Naive thymus-derived CD8-positive, alpha-beta T cell (primary cell): ENCODE measurements at places on chromosomes 3 and 15.

DNA sequence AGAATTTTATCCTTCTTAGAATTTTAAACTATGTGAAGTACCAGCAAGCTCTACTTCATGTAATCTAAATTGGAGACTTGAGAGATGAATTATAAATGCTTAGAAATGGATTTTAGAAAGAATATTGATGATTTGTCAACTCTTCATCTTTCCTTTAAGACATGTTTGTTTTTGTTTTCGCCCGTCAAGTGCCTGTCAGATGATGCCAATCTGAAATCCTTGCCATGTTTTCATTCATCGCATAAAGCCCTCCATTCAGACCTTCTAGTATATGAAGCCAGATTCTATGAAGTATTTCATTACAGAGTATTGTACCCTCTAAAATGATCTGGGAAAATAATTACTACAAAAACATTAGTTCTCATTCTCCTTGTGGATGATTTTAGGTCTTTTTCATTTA, 223.2 kb upstream of the SOX2 start:
- peaks cover 2% of the 10 kb centered on the region for H3K4me1 ChIP-seq
- no peaks in the 10 kb centered on the region for H3K27me3 ChIP-seq
- no peak for DNase-seq
- no peak overlapping the region for H3K27ac ChIP-seq
- H3K36me3 ChIP-seq = no peaks in the 10 kb centered on the region

DNA sequence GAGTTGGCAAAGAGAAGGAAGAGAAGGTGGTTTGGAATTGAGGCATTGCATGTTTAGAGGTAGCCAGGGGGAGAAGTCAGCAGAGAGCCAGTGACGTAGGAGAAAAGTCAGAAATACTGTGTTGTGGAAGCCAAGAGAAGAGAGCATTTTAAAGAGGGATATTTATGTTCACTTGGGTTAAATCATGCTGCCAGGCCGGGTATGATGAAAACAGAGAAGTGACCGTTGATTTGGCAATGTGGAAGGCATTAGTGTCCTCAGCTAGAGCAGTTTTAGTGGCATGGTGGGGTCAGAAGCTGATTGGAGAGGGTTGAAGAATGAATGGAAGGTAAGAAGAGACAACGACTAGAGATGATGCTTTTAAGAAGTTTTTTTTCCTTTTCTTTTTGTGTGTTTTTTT, 24.5 kb downstream of the RASA2 start:
- no peaks in the 10 kb centered on the region for H3K27me3 ChIP-seq
- peaks cover 42% of the 10 kb centered on the region for H3K36me3 ChIP-seq
- peaks cover 74% of the 10 kb centered on the region for H3K4me1 ChIP-seq
- no peak for DNase-seq

- no peak for DNase-seq
- H3K36me3 ChIP-seq = peaks cover 5% of the 10 kb centered on the region
- H3K4me3 ChIP-seq = no peak overlapping the region
- H3K4me1 ChIP-seq = peaks cover 57% of the 10 kb centered on the region
Measured at GRCh38 chr3:71000483-71000882, 583.0 kb downstream of the FOXP1 start.

DNA sequence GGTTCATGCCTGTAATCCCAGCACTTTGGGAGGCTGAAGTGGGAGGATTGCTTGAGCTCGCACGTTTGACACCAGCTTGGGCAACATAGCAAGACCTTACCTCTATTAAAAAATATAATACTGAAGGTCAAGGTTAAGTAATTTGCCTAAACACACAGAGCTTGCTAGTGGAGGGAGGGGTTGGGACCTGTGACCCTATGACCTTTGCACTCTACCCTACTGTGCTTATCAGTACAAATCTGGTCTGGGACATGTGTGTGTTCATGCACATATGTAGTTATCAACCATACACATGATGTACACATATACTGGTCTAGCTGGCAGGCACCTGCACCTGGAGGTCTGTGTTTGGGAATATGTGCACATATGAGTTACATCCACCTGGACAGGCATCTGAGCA, 117.9 kb upstream of the HACD2 start:
- H3K27me3 ChIP-seq = peaks cover 4% of the 10 kb centered on the region
- H3K4me3 ChIP-seq = no peak overlapping the region
- no peaks in the 10 kb centered on the region for H3K4me1 ChIP-seq
- H3K27ac ChIP-seq = no peak overlapping the region
- H3K36me3 ChIP-seq = no peaks in the 10 kb centered on the region

DNA sequence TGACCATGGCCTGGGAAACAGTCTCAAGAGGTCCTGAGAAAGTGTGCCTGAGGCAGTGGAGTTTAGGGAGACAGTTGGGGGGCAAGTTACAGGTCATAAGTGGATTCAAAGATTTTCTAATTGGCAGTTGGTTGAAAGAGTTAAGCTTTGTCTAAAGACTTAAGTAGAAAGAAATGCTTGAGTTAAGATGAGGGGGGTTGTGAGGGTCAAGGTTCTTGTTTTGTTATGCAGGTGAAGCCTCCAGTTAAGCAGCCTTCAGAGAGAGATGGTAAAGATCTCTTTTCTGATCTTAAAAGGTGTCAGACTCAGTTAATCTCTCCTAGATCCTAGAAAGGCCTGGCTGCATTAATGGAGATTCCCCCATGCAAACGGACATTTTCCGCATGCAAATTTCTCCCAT, 356.3 kb upstream of the C2CD4B start:
- H3K27ac ChIP-seq = no peak overlapping the region
- peaks cover 10% of the 10 kb centered on the region for H3K27me3 ChIP-seq
- H3K36me3 ChIP-seq = no peaks in the 10 kb centered on the region

DNA sequence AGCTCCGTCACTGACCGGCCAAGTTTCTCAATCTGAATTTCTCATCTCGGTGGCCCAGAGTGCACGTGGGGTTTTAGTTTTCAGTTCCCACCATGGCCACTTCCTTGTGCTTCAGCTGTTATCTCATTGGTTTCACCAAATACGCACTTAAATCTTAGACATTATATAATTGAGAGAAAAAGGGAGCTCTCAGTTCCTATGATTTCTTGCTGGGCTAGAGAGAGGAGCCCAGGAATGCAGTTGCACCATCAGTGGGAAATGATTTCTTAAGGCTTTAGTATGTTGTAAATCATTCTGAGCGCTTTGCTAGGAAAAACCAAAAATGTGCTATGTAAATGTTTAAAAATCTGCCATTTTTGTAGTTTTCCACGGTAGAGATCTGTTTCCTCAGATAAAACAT, 53.2 kb downstream of the OXNAD1 start:
- H3K4me1 ChIP-seq = peaks cover 82% of the 10 kb centered on the region
- no peak for DNase-seq
- H3K36me3 ChIP-seq = peaks cover 17% of the 10 kb centered on the region
- H3K27me3 ChIP-seq = no peaks in the 10 kb centered on the region
- peak overlapping the region; percentile 98 for H3K27ac ChIP-seq

DNA sequence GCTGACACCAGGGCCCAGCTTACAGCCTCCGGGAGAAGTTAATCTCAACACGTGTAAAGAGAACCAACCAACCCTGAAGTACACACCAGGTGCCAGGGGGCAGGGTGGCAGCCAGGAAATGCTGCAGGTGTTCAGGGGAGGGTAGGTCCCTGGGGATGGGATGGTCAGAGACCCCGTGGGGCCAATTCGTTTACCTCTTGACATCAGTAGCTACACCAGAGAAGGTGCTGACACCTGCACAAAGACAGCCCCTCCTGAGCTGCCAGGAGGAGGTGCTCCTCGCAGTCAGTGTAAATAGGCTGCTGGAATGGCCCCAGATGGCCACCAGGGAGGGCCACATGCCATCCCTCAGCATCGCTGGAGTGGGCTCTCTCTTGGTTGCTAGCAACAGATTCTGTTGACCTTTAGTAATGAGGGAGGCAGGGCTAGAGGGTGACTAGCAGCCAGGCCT, 52.8 kb downstream of the CORO2B start:
- H3K4me3 ChIP-seq = no peak overlapping the region
- no peaks in the 10 kb centered on the region for H3K4me1 ChIP-seq
- no peaks in the 10 kb centered on the region for H3K36me3 ChIP-seq

GRCh38 chr3:11510356-11510755, 133.4 kb downstream of the VGLL4 start:
- DNase-seq = no peak
- H3K4me3 ChIP-seq = no peak overlapping the region
- no peaks in the 10 kb centered on the region for H3K27me3 ChIP-seq
- peaks cover 3% of the 10 kb centered on the region for H3K4me1 ChIP-seq

GRCh38 chr3:169297214-169297613, 366.3 kb downstream of the MECOM start:
- H3K27me3 ChIP-seq = no peaks in the 10 kb centered on the region
- no peak for DNase-seq
- H3K36me3 ChIP-seq = no peaks in the 10 kb centered on the region
- no peaks in the 10 kb centered on the region for H3K4me1 ChIP-seq
- no peak overlapping the region for H3K27ac ChIP-seq

DNA sequence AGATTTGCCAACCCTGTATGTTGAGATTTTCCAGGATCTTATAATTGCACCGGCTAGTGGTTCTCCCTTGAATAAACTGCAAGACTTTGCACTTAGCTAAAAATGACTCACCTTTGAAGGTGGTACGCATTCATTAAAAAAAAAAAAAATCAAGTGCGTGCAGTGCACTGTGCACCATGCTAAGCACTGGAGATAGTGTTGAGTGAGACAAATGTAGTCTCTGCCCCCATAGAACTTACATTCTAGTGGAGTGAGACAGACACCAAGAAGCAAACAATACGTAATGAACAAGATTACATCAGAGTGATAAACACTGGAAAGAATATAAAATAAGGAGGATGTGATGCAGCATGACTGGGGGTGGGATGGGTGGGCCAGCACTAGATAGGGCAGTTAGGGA, 69.4 kb downstream of the ITPR1 start:
- H3K27me3 ChIP-seq = no peaks in the 10 kb centered on the region
- H3K4me3 ChIP-seq = no peak overlapping the region
- no peak overlapping the region for H3K27ac ChIP-seq
- peaks cover 28% of the 10 kb centered on the region for H3K4me1 ChIP-seq
- peaks cover 8% of the 10 kb centered on the region for H3K36me3 ChIP-seq
- no peak for DNase-seq

DNA sequence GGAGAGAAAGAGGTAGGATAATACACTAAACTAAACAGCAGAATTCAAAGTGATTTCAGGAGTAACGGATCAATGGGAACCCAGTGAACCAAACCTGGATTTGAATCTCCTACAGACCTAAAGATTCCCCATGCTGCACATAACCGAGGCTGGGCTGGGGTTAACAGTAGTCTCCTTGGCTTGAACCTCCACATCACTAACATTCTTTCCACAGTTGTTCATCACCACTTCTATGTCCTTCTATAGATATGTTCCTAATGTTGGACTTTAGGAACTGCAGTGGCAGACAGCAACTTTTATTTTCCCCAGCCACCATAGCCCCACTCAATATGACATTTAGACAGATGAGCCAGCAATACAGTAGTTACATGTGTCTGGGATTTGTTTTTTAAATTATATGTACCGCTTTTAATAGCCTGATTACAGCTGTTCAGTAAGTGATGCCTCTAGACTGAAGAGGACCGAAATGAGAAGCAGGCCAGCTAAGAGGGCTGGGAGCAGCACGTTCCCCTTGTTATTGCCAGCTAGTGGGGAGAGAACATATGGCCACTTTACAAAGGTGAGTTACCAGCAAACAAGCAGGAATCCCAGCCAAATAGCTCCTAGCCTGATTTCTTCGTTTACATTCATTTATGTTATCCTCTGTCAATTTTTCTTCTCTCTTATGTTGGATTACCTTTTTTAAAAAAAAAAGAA, 472.6 kb upstream of the CDIN1 start:
- no peaks in the 10 kb centered on the region for H3K27me3 ChIP-seq
- H3K36me3 ChIP-seq = no peaks in the 10 kb centered on the region
- no peak overlapping the region for H3K4me3 ChIP-seq
- no peaks in the 10 kb centered on the region for H3K4me1 ChIP-seq

DNA sequence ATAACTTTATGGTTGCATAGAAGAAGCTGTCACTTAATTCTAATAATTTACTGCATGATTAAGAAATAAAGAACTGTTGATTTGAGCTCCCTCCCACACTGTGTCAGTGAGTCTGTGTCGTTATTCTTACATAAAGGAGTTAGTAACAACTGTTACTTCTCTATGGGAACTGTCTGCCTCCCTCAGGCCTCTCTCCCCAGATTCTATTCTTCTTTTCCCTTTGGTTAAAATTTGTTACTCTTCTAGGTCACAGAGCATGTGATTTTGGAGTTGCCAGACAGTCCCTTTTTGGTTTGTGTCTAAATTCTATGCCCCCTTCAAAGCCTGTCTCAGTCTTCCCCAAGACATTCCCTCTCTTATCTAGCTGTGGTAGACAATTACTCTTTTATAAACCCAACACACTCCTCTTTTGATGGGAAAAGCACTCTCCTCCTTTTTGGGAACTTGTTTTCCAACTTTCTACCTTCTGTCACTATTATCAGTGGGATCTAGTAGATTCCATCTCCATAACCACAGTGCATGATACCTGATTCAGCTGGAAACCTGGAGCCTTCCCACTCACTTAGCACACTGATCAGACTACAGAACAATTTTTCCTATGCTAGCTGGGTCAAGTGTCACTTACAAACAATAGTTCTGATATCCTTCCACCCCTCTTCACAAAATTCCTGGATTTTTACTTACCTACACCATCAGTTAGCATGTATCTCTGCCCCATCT, 422.1 kb upstream of the TGFBR2 start:
- H3K4me3 ChIP-seq = no peak overlapping the region
- no peaks in the 10 kb centered on the region for H3K36me3 ChIP-seq
- peaks cover 17% of the 10 kb centered on the region for H3K27me3 ChIP-seq

GRCh38 chr15:45458746-45459403, 63.7 kb downstream of the SLC30A4 start:
- DNase-seq = peak; percentile 61
- no peaks in the 10 kb centered on the region for H3K36me3 ChIP-seq
- peak overlapping the region; percentile 91 for H3K4me3 ChIP-seq
- H3K27me3 ChIP-seq = no peaks in the 10 kb centered on the region
- peaks cover 30% of the 10 kb centered on the region for H3K4me1 ChIP-seq

DNA sequence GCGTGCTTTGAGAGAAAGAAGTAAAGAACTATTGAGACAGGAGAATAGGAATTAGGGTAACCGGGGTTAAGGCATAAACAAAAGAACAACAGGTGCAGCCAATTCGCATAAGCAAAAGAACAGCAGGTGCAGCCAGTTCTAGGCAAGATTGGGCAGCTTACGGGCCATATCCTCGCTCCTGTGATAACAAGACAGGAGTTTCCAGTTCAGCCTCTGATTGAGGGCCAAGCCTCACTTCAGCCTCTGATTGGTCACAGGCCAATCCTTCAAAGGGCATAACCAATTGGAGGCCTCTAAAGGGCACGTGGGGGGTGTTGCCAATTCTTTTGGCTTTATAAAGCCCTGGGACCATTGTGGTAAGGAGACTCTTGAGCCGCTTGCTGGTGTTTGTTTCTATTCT, 143.5 kb downstream of the GADL1 start:
- DNase-seq = no peak
- H3K27me3 ChIP-seq = no peaks in the 10 kb centered on the region
- H3K36me3 ChIP-seq = no peaks in the 10 kb centered on the region
- H3K27ac ChIP-seq = no peak overlapping the region

GRCh38 chr3:69781593-69781992, 42.3 kb downstream of the MITF start:
- H3K27me3 ChIP-seq = peaks cover 11% of the 10 kb centered on the region
- no peaks in the 10 kb centered on the region for H3K4me1 ChIP-seq
- no peaks in the 10 kb centered on the region for H3K36me3 ChIP-seq

DNA sequence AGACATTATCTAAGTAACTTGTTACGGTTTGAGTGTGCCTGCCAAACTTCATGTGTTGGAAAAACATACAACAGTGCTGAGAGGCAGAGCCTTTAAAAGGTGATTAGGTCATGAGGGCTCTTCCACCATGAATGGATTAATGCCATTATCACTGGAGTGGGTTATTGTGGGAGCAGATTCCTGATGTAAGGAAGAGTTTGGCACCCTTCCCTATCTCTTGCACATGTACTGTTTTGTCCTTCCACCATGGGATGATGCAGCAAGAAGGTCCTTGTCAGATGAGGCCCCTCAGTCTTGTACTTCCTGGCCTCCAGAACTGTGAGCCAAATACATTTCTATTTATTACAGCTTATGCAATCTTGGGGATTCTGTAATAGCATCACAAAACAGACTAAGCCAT, 413.9 kb downstream of the EPHA3 start:
- no peaks in the 10 kb centered on the region for H3K27me3 ChIP-seq
- DNase-seq = no peak
- no peaks in the 10 kb centered on the region for H3K36me3 ChIP-seq
- H3K4me3 ChIP-seq = no peak overlapping the region
- no peak overlapping the region for H3K27ac ChIP-seq
